D341Med (cell line): ENCODE measurements at places on chromosomes 2 and 18.

DNA sequence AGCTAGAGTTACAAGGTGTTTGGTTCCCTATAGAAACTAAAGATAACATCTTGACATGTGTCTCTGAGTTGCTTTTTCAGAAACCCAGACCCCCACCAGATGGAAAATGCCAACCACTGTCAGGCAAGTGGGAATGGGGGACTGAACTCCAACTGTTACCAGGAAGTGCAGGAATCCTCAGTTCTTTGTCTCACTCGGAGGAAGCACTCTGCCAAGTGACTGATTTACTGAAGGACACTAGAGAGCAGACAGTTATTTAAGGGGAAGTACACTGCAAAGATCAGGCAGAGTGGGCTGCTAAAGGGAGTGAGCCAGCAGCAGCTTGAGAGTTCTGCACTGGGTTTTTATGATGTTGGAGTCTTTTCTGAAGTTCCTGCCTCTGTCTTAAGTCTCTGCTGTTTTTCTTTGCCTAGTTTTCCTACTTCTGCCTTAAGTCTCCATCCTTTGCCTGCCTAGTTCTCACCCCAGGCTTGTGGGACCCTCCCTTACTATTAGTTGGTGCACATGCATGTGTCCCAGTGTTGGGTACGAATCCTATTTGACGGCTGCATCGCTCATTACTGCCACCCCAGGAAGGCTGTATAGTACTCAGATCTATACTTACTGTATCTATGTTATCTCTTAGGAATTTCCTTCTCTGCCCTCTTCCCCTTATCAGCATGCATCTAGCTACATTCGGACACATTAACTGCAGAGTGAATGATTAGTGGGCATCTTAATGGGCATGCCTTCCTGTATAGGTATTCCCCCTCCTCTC is 97.1 kb downstream of the TEX51 start:
- no peak for DNase-seq

GRCh38 chr18:77650799-77651385 is 401.2 kb downstream of the GALR1 start:
- DNase-seq = peak; percentile 58

GRCh38 chr2:191870744-191871143 is 23.9 kb upstream of the CAVIN2 start:
- DNase-seq = no peak

- DNase-seq = no peak
These were observed 464.2 kb downstream of the MEIS1 start for GRCh38 chr2:66899109-66899508.

GRCh38 chr2:205321231-205321630 is 361.1 kb upstream of the NRP2 start:
- no peak for DNase-seq

GRCh38 chr2:60459851-60460250 is 93.6 kb downstream of the BCL11A start:
- DNase-seq = no peak

- no peak for DNase-seq
These were observed 112.7 kb downstream of the ANKRD44 start for GRCh38 chr2:197197895-197198311.

- no peak for DNase-seq
These were observed 1.6 kb upstream of the KLF11 start for GRCh38 chr2:10041711-10042110.

DNA sequence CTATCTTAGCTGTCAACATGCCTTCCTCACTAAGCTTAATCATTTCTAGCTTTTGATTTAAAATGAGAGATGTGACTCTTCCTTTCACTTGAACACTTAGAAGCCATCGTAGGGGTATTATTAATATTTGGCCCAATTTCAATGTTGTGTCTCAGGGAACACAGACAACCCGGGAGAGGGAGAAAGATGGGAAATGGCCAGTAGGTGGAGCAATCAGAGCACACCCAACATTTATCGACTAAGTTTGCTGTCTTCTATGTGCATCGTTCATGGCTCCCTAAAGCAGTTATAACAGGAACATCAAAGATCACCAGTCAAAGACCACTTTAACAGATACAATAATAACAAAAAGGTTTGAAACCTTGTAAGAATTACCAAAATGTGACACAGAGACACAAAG is 110.2 kb downstream of the OLA1 start:
- no peak for DNase-seq

DNA sequence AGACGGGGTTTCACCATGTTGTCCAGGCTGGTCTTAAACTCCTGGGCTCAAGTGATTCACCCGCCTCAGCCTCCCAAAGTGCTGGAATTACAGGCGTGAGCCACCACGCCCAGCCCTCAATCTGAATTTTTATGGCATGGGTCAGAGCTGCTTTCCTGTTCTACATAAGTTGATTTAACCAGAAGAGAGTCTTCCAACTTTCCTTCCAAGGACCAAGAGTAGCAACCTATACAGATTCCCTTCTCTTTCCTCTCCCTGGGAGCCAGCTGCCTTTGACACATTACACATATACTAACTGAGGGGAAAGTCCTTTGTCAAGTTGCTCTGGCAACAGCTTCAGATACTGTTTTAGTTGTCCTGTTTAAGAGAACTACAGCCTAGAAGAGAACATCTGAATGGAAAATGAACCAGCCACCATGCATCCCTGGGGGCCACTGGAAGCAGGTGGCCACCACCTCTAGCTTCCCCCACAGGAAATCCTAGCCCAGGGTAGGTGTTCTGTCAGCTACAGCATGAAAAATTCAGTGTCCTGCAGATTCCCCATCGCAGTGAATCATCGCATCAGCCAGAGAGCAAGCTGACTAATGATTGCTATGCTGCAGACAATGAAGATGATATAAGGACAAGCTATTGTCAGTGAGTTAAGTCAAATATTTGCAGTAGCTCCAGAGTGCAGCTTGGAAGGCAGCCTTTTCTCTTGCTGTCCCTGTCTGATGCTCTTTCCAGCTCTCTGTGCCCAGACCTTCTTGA is 62.9 kb downstream of the POMC start:
- no peak for DNase-seq

DNA sequence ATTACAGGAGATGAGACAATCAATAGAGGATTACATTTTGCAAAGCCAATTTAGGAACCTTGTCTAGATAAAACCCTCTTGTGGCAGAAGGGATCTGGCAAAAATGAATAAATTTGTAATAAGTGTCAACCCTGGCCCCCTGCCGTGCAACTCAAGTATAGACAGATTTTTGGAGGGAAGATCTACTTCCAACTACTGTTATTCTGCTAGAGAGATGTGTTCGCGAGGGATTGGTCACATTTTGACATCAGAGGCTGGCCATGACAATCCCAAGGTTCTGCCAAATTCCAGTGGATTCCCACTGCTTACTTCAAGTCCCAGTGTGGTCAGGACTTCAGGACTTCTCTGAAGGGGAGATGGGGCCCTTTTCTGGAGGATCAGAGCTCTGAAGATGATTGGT is 192.6 kb downstream of the SH3RF3 start:
- DNase-seq = no peak

GRCh38 chr18:77108001-77108692 is 24.4 kb downstream of the MBP start:
- DNase-seq = peak; percentile 33

DNA sequence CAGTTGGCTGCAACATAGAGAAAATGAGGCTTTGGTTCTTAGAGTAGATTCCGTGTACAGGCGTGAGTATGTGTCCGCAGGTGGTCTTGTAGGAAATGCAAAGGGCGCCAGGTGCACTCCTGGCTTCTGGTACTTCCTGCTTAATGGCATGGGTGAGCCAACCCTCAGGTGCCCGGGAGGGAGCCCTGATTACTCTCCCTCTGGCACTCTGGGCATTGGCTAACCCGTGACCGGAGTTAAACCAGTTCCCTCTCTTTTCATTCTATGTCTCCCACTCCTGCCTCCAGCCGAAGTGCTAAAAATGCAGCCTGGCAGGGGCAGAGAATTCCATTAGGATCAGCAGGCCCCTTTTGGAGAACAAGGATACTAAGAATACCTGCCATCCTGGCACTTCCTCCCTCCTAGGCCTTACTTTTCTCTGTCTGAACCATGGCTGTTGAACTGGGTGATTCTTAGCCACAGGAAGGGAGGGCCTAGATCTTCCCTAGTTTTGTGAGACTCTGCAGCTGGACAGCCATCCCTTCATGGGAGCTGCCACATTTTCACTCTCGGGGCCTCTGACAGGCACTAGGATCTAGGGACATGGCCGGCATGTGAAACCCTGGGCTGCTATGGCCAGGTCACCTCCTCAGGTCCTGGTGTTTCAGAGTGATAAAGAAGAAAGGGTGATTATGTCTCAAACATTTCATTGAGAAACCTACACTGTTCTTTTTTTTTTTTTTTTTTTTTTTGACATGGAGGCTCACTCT is 6.5 kb downstream of the MERTK start:
- no peak for DNase-seq

- DNase-seq = no peak
These were observed 378.6 kb upstream of the CWC22 start for GRCh38 chr2:180385601-180386201.

- no peak for DNase-seq
These were observed 202.6 kb downstream of the LDLRAD4 start for GRCh38 chr18:13420969-13421686.

DNA sequence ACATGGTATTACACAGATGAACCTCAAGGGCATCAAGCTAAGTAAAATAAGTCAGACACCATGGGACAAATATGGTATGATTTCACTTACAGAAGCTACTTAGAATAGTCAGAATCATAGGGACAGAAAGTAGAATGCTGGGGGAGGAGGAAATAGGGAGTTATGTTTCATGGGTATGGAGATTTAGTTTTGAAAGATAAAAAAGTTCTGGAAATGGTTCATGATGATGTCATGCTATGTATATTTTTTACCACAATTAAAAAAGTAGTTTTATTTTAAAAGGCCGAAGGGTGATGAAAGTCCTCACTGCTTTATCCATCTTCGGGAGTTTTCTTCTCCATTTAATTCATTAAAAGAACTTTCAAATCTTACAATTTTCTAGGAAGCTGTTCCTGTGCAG is 181.9 kb downstream of the CALCRL start:
- DNase-seq = no peak

- DNase-seq = no peak
These were observed 269.4 kb upstream of the LRRTM1 start for GRCh38 chr2:80573950-80574349.

GRCh38 chr18:11470941-11471340 is 138.5 kb upstream of the SLC35G4 start:
- DNase-seq = no peak

- DNase-seq = peak; percentile 68
These were observed 27.0 kb downstream of the TMEM200C start for GRCh38 chr18:5868218-5868854.

DNA sequence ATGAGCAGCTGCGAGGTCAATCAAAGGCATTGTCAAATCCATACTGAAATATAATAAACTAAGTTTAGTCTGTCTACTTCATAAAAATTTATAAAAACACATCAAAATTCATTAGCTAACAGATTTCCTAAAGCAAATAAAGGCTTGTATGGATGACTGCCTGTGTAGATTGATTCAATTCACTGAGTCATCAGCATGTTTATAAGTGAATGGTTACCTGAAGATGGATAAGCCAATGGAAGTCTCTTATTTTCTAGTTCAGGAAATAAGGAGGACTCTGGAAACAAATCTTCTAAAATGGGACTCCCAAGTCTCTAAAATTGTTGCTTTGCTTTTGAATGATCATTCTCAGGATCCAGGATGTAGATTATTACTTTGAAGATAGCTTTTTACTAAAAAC is 57.0 kb upstream of the HNRNPA3 start:
- DNase-seq = no peak

DNA sequence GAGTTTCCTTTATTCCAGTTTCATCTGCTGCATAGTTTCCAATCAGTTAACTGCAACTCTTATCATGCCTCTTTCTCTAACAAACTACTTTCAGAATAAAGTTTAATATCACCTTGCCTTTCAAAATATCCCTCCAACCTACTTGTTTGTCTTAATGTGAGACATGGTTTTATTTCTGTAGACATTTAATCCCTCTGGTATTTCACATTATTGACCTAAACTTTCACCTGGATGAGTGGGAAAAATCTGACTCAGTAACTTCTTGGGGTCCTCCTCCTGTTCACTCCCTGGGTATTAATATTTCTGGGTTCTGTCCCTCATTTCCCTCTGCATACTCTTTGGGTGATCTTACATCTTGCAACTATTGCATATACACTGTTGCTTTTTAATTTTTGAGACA is 27.9 kb downstream of the MSH6 start:
- DNase-seq = no peak

- no peak for DNase-seq
These were observed 52.3 kb upstream of the ITGB6 start for GRCh38 chr2:160252278-160252887.

DNA sequence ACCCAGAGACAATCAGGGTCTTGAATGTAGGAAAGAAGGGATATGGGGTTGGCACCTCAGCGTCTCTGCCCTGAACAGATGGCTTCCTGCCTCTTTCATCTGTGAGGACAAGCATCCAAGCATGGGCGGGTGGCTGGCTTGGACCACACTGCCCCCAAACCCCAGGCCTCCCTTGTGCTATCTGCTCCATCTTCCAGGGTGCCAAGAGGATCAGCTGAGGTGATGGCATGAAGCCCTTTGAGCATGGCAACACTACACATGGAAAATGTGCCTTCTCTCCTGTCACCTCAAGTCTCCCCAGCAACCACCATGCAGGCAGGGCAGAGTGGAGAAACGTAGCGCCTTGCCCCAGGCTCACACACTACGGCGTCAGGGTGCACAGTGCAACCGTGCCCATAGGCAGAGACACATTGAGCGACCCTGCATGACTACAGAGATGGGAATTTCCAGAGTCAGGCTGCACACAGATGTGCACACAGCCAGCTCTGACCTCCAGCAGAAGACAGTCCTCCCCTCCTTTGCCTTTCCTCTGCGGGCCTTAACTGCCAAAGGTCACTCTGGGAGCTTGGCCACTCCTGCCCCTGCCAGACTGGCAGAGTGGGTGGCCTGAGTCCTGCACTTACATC is 1.5 kb downstream of the KCNIP3 start:
- DNase-seq = no peak

GRCh38 chr2:118103951-118104940 is 16.0 kb downstream of the INSIG2 start:
- no peak for DNase-seq

GRCh38 chr18:48367557-48367956 is 41.6 kb downstream of the ZBTB7C start:
- no peak for DNase-seq

DNA sequence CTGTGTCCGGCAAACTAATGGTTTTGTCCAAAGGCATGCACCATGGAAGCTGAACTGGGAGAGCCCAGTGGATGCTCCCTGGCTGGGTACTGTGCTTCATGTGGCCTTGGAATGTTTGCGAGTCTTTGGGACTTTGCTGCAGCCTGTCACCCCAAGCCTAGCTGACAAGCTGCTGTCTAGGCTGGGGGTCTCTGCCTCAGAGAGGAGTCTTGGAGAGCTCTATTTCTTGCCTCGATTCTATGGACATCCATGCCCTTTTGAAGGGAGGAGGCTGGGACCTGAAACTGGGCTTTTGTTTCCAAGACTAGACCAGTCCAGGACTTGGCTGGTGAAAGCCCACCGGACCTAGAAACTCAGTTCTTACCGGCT is 1.7 kb downstream of the MARS2 start:
- DNase-seq = peak; percentile 21

DNA sequence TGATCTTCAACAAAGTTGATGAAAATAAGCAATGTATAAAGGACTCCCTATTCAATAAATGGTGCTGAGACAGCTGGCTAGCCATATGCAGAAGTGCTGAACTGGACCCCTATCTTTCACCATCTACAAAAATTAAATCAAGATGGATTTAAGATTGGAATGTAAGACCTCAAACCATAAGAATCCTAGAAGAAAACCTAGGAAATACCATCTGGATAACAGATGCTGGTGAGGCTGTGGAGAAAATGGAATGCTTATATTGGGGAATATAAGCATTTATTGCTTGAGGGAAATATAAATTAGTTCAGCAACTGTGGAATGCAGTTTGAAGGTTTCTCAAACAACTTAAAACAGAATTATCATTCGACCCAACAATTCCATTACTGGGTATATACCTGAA is 89.6 kb downstream of the GCA start:
- no peak for DNase-seq
